ENCODE measurements at places on chromosomes 12 and 14.
A peak's percentile ranks its signal among the peaks of the same experiment; 100 is the strongest.

- DNase-seq = no peak
These were observed 62.3 kb downstream of the HSPB8 start for GRCh38 chr12:119241049-119241448.

DNA sequence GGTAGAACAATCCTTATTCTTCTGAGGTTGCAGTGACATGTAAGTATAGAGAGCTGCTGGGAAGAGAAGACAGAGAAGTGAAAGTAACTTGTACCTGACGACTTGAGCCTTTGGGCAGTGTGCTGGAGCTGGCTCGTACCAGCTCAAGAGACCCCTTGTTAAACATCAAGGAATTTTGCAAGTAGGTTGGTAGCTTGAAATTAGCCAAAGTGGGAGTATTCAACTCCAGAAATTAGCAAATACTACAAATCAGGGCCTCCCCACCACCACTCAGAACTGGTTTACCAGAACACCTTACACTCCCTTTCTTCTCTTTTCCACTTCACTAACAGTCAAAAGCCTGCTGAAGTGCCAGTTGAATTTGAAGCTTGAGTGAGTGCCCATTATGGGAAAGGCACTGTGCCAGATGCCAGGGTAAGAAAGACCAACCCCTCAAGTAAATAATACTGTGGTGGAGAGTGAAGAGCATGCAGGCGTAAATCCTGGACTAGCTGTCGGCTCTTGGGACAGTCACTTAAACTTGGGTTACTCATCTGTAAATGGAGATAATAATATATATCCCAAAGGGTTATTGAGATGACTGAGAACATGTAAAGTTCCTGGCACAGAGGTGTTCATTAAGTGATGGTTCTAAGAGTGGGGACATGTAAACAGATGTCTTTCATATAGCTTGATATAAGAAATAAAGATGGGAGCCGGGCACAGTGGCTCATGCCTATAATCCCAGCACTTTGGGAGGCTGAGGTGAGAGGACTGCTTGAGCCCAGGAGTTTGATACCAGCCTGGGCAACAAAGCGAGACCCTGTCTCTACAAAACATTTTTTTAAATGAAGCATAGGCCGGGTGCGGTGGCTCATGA is 27.0 kb upstream of the EID3 start:
- DNase-seq = no peak

- DNase-seq = no peak
These were observed 7.8 kb downstream of the CKB start for GRCh38 chr14:103514596-103515421.

- peak; percentile 31 for DNase-seq
These were observed 1.6 kb downstream of the DPF3 start for GRCh38 chr14:72892103-72892878.

DNA sequence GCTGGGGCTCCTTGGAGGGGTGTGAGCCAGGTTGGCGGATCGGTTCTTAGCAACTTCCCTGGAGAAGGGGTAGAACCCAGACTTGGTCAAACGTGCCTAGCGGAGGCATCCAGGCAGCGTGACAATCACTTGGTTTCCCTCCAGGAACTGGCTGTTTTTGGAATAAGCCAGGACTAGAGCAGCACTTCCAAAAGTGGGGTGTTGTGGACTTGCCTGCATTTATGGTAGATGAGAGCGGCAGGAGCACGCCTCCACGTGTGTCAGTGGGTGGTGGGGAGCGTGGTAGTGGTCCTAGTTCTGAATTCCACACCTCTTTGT is 2.8 kb downstream of the PRMT8 start:
- no peak for DNase-seq

DNA sequence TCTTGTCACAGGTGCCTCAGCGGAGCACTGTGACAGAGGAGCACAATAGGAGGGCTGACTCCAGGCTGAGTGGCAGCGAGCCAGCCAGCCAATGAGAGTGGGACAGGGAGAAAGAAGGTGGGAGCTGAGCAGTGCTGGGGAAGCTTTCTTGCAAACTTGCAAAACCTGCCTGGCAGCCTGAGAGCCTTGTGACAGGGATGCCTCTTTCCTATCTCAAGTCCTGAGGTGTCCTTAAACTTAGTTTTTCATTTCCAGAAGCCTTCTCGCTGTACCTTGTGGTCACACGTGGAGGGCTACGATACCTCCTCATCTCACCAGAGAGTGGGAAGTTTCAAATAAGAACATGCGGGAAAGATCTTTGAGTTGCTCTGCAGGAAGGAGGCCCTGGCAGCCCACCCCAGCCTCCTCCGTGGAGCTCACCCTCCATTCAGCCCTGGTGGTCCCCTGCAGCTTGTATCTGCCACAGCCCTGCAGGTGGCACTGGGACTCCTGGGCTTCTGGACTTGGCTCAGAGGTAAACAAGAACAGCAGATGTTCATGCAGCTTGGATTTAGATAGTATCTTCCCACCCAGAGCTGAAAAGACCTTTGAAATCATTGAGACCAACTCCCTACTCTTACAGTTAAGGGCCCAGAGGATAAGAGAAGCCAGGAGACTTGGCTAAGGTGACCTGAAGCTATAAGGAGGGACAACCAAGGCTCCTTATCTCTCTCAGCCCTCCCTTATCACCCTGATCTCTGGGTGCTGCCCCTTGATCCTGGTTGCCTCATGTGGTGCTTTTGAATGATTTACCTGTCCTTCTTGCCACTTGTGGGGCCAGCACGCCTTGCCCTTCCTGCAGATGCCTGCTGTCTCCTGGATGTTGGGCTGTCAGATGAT is 153.5 kb upstream of the MAX start:
- DNase-seq = no peak

DNA sequence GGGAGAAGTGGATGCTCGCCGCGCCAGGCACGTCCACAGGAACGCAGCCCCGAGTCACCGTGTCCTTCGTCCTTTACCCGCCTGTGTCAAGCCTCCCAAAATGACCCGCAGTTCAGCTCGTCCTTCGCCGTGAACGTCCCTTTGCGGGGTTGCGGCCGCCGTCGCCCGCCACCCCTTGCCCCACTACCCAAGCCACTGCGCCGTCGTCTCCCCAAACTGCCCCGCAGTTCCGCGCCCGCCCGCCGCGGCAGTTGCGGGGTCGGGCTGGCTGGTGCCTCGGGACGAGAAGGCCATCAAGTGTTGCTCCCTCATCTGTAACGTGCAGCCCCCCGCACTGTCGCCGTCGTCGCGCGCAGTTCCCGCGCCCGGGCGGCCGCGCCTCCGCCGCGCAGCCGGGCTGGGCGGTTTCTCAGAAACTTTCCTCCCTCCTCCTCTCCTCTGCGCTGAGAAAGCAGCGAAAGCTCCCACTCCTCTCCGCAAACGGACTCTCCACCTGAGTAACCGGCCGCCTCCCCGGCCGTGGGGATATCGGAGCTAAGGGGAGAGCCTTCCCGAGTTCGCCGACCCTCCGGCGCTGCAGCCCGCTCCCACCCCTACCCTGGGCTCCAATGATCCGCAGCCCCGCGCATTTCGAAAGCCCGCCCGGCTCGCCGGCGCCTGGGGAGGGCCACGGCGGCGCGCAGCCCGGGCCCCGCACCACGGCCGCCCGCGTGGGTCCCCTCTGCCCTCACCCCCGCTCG is 6.7 kb downstream of the CDKN1B start:
- DNase-seq = peak; percentile 78

GRCh38 chr12:105671720-105672119 is 341.2 kb downstream of the C12orf75 start:
- DNase-seq = no peak

- peak; percentile 81 for DNase-seq
These were observed 4.9 kb downstream of the ZBTB39 start for GRCh38 chr12:57001448-57001906.

GRCh38 chr12:2380946-2381345 is 328.2 kb downstream of the CACNA1C start:
- no peak for DNase-seq

GRCh38 chr12:107233551-107233950 is 140.2 kb upstream of the CRY1 start:
- no peak for DNase-seq

- DNase-seq = no peak
These were observed 56.1 kb upstream of the SCAF11 start for GRCh38 chr12:46046436-46046835.

DNA sequence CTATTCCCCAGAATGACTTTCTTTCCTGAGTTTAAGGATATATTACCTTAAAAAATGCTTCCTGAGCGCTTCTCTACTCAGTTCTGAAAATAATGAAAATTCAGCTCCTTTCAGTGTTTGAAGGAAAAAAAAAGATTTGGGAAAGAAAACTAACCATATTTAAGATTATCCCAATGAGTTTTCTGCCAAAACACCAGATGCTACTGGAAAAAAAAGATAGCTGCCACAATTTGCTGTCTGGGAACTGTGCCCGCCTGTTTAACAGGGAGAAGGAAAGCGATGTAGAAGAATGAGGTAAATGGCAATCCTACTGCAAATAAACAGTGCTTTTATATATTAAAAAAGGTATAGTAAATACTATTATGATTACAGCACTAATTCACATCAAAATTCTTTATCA is 367.6 kb upstream of the PRICKLE1 start:
- no peak for DNase-seq

DNA sequence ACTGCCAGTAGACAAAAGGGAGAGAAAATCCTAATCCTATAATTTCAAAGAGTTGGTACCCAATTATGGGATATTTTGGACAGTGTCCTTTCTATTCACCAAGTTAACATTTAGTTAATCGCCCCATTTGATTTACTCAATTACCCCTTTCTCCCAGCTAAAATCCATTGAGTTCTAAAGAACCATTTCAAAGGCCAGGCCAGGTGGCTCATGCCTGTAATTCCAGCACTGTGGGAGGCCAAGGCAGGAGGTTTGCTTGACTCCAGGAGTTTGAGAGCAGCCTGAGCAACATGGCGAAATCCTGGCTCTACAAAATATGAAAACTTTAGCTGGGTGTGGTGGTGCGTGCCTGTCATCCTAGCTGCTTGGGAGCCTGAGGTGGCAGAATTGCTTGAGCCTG is 5.5 kb upstream of the GPR19 start:
- DNase-seq = no peak

DNA sequence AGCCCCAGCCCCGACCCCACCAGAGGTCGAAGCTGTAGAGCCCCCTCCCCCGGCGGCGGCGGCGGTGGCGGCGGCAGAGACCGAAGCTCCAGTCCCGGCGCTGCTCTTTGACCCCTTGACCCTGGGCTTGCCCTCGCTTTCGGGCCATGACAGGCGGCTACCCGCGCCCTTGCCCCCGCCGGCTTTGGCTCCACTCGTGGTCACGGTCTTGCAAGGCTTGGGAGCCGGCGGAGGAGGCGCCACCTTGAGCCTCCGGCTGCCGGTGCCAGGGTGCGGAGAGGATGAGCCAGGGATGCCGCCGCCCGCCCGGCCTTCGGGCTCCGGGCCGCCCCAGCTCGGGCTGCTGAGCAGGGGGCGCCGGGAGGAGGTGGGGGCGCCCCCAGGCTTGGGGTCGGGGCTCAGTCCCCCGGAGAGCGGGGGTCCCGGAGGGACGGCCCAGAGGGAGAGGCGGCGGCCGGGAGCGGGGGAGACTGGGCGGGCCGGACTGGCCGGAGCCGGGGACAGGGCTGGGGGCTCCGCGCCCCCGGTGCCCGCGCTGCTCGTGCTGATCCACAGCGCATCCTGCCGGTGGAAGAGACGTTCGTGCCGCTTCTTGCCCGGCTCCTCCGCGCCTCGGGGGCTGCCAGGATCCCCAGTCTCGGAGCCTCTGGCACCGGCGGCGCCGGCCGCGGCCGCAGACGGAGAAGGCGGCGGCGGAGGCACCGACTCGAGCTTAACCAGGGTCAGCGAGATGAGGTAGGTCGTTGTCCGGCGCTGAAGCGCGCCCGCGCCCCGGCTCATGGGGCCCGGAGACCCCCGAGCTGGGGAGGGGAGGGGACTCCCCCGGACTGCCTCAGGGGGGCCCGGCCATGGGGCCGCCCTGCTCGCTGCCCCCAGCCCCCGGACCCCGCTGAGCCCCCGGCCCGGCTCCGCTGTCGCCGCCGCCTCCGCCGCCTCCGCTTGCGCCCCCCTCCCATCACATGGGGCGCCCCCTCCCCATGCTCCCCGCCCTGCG is 778 bp downstream of the AGAP2 start:
- DNase-seq = no peak

All from right lobe of liver (tissue), 6 donors.